NCI-H345 (cell line): ENCODE measurements at places on chromosomes 5 and 9.

DNA sequence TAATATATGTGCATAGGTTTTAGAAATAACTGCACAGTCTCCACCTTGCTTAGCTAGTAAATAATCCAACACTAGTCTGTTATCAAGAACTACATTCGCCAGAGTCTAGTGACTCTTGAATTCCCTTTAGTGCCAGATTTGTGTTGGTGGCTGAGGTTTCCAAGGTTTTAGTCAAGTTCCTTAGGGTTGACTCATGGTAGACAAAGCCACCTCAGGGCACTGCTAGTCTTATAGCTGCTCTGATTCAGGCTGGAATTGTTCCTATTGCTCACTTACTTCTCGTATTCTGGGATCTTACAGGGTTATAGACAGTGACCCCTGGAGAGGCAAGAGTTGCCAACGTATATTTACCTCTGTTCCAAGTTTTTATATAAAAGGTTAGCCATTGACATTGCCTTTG lies 1369.8 kb upstream of the CDH9 start:
- DNase-seq = no peak

GRCh38 chr9:98790842-98791607 lies 5.3 kb downstream of the ANKS6 start:
- DNase-seq = peak; percentile 32

DNA sequence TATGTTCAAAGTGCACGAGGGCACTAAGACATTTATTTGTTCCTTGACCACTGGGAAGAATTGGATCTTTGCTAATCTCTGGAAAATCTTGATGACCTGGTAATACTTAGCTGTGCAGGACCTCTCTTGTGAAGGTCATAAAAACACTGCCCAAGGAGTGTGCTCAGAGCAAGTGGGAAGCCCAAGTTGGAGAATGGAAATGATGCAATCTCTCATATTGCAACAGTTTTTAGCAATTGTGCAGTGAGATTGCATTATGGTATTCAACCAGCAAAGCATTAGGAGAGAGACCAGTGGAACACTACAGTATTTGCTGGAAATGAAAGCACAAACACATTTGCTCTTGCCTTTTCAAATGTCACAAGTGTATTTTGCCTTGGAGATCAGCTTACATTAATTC lies 34.5 kb downstream of the TXNDC8 start:
- no peak for DNase-seq

- DNase-seq = no peak
These were observed 12.1 kb downstream of the NOL8 start for GRCh38 chr9:92312887-92313623.

DNA sequence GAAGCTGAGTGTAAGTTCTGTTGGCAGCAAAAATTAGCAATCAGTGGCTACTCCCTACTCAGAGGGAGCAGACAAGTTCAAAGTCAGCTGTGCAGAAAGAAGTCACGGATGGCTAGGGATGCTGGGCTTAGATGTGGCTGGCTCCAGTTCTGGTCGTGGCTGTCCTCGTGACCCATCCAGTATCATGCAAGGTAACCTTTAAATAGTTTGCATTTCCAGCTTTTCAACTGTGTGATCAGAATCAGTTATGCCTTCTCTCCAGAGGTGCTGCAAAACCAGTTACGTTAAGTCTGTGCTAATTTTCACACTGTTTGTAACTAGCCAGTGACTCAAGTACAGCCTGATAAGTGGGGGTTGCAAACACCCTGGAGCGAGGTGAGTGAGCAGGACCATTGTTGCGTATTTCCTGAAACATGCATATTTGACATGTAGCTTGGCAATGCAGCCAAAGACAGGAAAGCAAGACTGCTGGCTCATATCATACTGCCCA lies 302.4 kb downstream of the ATPSCKMT start:
- DNase-seq = no peak
